ENCODE measurements at places on chromosomes 6 and 20.

DNA sequence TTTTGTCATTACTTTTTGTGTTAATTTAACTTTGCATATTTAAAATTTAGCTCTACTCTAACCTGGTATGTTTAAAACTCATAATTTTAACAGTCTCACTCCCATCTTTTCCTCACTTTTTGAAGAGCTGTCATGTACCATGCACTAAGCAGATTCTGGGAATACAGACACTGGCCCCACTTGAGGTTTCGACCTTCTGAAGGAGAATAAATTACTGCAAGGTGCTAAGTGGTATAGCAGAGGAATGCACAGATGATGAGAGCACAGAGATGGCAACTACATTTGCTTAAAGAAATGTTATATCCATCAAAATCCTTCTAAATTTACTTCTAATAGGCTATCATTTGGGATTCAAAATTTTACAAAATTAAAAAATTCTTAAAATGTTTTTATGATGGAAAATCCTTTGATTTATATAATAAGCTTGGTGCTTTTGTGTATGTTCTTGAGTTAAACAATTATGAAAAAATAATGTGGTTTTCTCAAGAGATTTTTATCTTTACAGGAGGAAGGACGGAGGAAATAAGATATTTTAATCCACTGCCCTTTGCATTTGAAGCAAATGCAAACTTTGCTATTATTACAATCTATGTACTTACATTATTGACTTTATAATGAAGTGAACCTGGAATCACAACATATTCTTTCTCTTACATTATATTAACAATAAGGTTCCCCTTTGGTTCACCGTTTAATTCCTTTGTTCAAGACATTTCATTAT, 79.3 kb downstream of the AHI1 start:
- DNase-seq = no peak

- DNase-seq = no peak
Observed at GRCh38 chr6:30206799-30207618, 6.2 kb downstream of the TRIM26 start.

GRCh38 chr20:33787253-33787891, 23.8 kb upstream of the CHMP4B start:
- DNase-seq = no peak

DNA sequence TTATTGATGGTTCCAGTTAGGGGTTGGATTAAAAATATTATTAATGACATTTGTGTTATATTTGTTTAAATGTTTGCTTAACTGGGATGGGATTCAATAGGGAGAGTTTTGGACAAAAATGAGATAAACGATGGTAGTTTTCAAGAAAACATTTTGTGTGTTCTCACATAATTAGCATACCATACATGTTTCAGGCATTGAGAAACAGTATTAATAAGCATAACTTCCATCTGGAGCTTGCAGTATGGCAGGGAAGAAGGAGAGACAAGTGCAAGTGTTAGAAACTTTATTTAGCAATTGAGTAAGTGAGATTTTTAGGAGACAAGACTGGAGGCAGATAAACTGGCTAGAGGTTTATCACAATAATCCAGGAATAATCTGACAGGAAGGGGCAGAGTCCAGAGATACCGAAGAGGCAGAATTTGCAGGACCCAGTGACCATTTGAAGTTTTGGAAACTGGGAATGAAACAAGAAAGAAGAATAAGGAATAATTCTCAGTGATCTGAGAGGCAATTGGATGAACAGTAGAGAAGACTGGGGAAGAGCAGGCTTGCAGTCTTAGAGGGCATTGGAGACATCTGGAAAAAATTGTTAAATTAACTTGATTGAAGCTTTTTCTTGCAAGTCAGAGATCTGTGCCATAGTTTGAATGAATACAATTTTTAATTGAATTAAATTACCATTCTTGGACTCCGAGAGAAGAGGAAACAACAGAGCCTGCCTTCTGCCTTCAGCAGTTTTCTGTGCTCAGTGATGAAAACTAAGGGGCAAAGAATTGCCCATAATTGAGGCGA, 73.0 kb upstream of the PTCHD4 start:
- peak; percentile 8 for DNase-seq

GRCh38 chr20:60085551-60086132, 127.4 kb downstream of the CDH26 start:
- DNase-seq = no peak

DNA sequence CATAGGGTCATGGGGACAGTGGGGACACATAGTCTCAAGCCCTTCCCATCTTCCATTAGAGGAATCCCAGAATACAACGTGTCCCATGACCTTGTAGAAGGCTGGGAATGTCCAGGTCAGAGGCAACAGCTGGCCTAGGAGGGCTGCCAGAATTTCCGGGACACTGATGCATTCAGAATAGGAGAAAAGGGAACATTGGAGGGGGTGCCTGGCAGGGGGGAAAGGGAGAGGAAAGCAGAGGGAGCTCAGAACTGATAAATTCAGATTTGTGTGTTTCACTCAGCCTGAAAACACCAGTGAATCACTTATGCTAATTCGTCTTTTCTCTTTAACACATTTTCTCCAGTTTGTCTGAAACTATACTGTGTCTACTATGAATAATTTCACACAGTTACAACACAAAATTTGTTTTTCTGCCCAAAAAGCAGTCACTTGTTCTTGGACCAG, 35.5 kb upstream of the BMP2 start:
- DNase-seq = no peak

DNA sequence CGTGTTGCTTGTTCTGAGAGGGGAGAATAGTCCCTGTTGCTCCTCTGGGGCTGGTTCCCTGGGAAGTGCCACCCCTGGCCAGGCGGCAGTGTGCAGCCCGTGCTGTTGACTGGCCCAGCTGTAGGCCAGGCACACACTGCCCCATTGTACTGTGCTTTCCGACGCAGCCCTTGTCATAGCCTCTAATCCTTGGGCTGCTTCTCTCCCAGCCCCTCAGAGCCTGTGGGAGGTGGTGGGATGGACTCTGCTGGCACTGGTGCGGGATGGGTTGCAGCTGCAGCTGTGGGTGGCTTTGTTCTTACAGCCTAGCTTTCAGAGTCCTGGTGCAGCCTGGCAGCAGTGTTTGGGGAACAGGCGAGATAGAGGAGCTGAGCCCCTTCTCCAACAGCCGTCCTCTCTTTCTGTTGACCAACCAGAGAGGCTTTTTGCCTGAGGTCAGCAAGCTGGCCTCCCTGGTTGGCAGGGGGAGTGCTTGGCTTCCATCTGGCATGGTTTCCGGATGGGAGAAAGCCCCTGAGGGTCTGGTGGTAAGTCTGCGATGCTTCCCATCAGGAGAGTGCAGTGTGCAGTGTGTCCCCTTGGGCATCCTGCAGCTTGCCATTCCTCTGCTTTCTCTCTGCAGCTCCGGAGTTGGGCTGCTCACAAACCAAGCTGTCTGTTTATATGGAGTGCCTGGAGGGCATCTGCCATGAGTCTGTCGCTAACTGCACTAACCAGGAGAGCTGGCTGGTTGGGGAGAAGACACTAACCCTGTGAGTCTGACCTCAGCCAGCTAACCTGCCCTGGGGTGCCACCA, 12.1 kb downstream of the TJAP1 start:
- DNase-seq = no peak

DNA sequence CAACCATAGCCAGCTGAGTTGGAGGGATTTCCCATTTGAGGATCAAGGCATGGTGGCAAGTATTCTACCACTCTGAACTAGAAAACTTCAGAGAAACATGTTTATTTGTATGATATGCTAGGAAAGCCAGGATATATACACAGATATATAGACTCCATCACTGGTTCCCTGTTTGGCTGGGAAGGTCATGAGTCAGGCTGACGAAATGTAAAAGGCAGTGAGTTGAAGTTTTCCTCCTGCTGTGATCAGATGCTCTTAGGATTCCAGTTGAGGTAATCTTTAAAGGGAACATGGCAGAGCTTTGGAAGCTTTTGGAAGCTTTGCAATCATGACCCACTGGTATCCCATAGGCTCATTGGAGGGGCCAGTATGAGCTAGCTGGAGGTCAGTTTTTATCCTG, 1369.1 kb downstream of the EPHA7 start:
- DNase-seq = no peak

DNA sequence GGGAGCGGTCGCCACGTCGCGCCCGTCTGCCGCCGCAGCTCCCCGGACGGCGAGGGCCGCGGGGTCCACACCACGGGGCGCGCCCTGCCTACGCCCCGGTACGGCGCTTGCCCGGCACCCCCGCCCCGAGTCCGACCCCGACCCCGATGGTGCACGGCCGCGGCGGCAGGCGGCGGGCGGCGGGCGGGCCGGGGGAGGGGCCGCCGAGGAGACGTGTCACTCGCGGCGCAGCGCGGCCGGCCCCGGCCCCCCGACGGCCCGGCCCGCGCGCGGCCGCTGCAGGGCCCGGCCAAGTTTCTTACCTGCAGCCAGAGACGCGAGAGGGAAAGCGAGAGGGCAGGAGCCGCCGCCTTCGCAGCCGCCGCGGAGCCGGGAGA, 328 bp downstream of the RRBP1 start:
- no peak for DNase-seq

DNA sequence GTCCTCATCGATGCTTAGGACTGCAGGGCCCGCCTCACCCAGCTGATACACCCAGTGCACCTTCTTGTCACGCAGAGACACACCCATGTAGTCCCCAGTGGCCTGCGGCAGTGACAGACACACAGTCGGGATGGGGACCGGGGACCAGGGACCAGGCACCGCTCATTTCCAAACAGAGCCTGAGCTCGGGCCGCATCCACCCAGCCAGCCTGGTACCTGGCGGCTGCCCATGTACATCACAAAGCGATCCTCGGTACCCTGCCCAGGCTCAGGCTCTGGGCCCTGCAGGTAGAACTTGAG, 11.5 kb downstream of the ADRM1 start:
- no peak for DNase-seq

GRCh38 chr20:43949741-43950618, 35.3 kb downstream of the TOX2 start:
- no peak for DNase-seq

DNA sequence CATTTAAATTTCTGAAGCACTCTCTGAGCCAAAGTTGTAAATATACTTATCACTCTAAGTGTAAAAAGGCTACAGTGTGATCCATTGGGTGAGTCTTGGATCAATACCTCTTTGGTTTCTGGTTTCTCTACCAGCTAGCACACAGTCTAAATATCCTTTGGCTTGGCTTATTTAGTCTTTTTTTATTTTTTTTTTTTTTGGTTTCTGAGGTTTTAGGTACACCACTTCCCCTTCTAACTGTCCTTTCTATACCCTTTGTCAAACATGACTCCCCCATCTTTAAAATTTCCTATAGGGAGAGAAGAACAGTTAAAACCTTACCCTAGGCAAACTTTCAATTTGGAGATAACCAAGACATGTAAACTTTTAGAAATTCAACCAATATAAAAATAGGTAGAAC, 379.0 kb downstream of the PHF3 start:
- DNase-seq = no peak
